Right atrium auricular region (tissue), 2 donors: ENCODE measurements at places on chromosomes 16 and 17. TPM values are rescaled to one million over a fixed set of nuclear protein-coding genes. Genes with fewer than 3 reads are reported as not detected.

GRCh38 chr17:27993723-27994310 is 48.7 kb upstream of the NLK start:
- no peaks in the 10 kb centered on the region for H3K4me1 ChIP-seq
- no peak overlapping the region for H3K27ac ChIP-seq
- H3K36me3 ChIP-seq, result no peaks in the 10 kb centered on the region
- DNase-seq, result no peak
- no peak overlapping the region for H3K4me3 ChIP-seq
- no peaks in the 10 kb centered on the region for H3K27me3 ChIP-seq

GRCh38 chr17:48592057-48592514 is 1.5 kb downstream of the HOXB5 start:
- no peak for DNase-seq
- H3K27me3 ChIP-seq, result peaks cover 53% of the 10 kb centered on the region
- H3K4me3 ChIP-seq, result peak overlapping the region; percentile 37

DNA sequence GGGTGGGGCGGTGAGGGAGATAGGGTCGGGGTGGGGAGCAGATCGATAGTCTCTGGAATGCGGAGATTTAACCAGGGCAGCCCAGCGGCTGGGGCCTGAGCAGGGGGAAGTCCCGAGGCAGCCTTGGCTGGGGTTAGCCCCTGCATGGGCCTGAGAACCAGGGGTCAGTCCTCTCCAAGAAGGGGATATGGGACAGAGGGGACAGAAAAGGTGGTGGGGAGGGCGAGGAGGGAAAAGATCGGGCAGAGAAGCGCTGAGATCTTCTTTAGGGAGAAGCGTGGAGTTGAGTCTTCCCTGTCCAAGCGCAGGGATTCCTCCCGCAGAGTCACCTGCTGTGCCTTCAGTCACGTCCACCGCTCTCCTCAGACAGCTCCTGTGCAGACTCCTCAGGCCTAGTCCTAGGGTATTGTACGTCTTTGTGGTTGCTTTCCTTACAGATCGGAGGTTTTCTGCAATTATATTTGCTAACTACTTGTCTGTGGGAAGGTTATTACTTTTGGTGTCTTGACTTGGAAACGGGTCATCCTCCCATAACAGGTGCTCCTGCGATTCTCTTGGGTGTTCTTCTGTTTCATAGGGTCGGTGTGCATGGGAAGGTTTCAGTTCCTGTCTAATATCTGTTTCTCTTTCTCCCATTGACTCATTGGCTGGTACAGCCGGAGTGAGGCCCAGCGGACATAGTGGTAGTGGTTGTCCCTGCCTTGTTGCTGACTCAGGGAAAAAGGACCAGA is 952 bp downstream of the CD300A start:
- H3K27me3 ChIP-seq, result no peaks in the 10 kb centered on the region
- no peaks in the 10 kb centered on the region for H3K36me3 ChIP-seq
- H3K27ac ChIP-seq, result no peak overlapping the region
- DNase-seq, result no peak
- H3K4me1 ChIP-seq, result peaks cover 4% of the 10 kb centered on the region

Gene KCNH6
- total RNA-seq, result not detected

Gene EIF1
- 390 TPM for total RNA-seq

- no peak overlapping the region for H3K27ac ChIP-seq
- DNase-seq, result peak; percentile 60
- H3K4me1 ChIP-seq, result no peaks in the 10 kb centered on the region
- no peak overlapping the region for H3K4me3 ChIP-seq
- H3K27me3 ChIP-seq, result no peaks in the 10 kb centered on the region
Observed at GRCh38 chr16:28317040-28317880, 24.9 kb downstream of the SBK1 start.

DNA sequence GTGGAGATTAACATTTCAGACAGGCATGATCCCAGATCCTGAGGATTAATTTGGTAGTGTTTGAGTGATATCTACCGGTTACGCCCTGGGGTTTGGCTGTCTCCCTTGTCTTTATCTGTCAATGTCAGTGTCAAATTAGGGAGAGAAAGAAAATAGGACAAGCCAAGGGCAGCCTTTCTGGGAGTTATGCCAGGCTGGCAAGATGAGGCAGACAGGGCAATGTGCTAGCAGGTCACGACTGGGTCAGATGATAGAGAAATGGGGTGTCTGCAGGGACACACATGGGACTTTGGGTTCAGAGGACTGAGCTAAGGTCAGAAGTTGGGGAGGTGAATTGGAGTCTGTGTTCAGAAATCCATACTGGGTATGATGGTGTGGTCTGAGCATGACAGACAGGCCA is 27.4 kb upstream of the LYRM9 start:
- H3K36me3 ChIP-seq, result no peaks in the 10 kb centered on the region
- H3K4me3 ChIP-seq, result no peak overlapping the region
- H3K27me3 ChIP-seq, result no peaks in the 10 kb centered on the region

Gene GP2
- not detected for total RNA-seq

Gene TCAP
- total RNA-seq, result 3,380 TPM

- H3K27me3 ChIP-seq, result no peaks in the 10 kb centered on the region
- peak; percentile 97 for DNase-seq
- H3K4me3 ChIP-seq, result peak overlapping the region; percentile 73
- H3K36me3 ChIP-seq, result no peaks in the 10 kb centered on the region
Observed at GRCh38 chr17:7841396-7841914, 7.4 kb downstream of the KDM6B start.

GRCh38 chr16:68200088-68200783 is 35.7 kb downstream of the ESRP2 start:
- H3K27ac ChIP-seq, result no peak overlapping the region
- H3K36me3 ChIP-seq, result no peaks in the 10 kb centered on the region
- H3K4me3 ChIP-seq, result no peak overlapping the region
- no peaks in the 10 kb centered on the region for H3K27me3 ChIP-seq
- no peaks in the 10 kb centered on the region for H3K4me1 ChIP-seq

Gene PITPNM3
- total RNA-seq, result 1.2 TPM

- H3K4me3 ChIP-seq, result no peak overlapping the region
- peak overlapping the region; percentile 65 for H3K27ac ChIP-seq
- H3K4me1 ChIP-seq, result no peaks in the 10 kb centered on the region
- H3K27me3 ChIP-seq, result no peaks in the 10 kb centered on the region
Observed at GRCh38 chr17:8365143-8365542, 11.4 kb downstream of the KRABD2 start.

Gene LIG3
- total RNA-seq, result 12.0 TPM

Gene PPP1R27
- total RNA-seq, result not detected

Gene UTS2R
- 0.44 TPM for total RNA-seq

- no peak overlapping the region for H3K27ac ChIP-seq
- no peaks in the 10 kb centered on the region for H3K36me3 ChIP-seq
- no peak overlapping the region for H3K4me3 ChIP-seq
- H3K27me3 ChIP-seq, result no peaks in the 10 kb centered on the region
- DNase-seq, result no peak
Observed at GRCh38 chr17:34076743-34077631, 178.1 kb upstream of the CCL2 start.

Gene RAB11FIP4
- total RNA-seq, result 7.2 TPM

DNA sequence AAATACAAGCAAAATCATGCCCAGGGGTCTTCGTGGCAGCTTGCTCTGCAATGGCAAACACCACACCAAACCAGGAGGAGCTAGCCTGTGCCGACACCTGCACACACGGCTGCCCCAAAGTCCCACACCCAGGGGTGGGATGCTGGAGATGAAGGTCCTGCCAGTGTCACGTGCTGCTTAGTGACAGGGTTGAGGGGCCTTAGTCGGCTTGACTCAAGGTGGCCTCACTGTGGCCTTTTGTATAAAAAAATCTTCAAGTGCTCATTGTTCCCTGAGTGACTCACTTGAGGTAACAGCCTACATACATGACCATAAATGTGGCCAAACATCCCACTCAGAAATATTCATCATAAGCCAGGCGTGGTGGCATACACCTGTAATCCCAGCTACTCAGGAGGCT is 7.3 kb downstream of the TRIM65 start:
- H3K4me3 ChIP-seq, result no peak overlapping the region
- no peaks in the 10 kb centered on the region for H3K4me1 ChIP-seq
- H3K36me3 ChIP-seq, result peaks cover 21% of the 10 kb centered on the region

GRCh38 chr16:86229866-86230656 is 280.3 kb upstream of the FOXF1 start:
- DNase-seq, result no peak
- H3K36me3 ChIP-seq, result no peaks in the 10 kb centered on the region
- H3K27me3 ChIP-seq, result no peaks in the 10 kb centered on the region
- H3K27ac ChIP-seq, result no peak overlapping the region
- no peaks in the 10 kb centered on the region for H3K4me1 ChIP-seq

Gene ENPP7
- not detected for total RNA-seq

Gene RASL10B
- 61.9 TPM for total RNA-seq

Gene CCT6B
- total RNA-seq, result 1.9 TPM

GRCh38 chr17:40093005-40093579 is 7.3 kb downstream of the NR1D1 start:
- no peak for DNase-seq
- peak overlapping the region; percentile 98 for H3K27ac ChIP-seq
- no peaks in the 10 kb centered on the region for H3K4me1 ChIP-seq
- peaks cover 72% of the 10 kb centered on the region for H3K36me3 ChIP-seq
- H3K27me3 ChIP-seq, result no peaks in the 10 kb centered on the region
- no peak overlapping the region for H3K4me3 ChIP-seq

DNA sequence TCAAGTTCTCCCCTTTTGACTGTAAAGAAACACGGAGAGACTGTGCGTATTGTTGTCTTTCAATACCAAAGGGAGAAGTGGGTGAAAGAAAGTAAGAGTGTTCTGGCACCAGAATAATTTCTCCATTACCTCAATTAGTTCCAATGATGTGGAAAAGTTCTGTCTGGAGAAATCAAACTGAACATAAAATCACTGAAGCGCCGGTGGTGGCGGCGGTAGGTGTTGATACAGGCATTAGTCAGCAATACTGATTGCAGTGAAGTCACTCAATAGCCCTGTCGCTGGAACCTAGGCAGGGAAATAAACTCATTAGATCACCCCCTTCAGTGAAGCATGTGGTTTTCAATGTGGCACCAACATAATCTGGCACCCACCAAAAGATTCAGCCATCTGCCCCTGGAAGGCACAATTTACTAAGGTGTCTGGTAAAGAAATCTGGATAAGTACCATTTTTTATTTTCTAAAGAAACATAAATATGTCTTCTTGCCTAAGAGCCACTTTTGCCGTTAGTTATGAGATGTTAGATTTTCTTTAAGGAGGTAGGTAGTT is 274.2 kb upstream of the SOX9 start:
- H3K36me3 ChIP-seq, result no peaks in the 10 kb centered on the region
- H3K4me3 ChIP-seq, result no peak overlapping the region
- H3K4me1 ChIP-seq, result no peaks in the 10 kb centered on the region

- peak within 1 kb of the TSS; percentile 78 for H3K27ac ChIP-seq
- DNase-seq, result peak; percentile 72
- H3K27me3 ChIP-seq, result no peaks in the 10 kb centered on the region
- H3K4me1 ChIP-seq, result no peaks in the 10 kb centered on the region
Observed at GRCh38 chr17:78979780-78980623, at the start of gene LGALS3BP. TSS of gene LGALS3BP (minus strand) at chr17:78979923. CDS start at chr17:78977191, 2,732 bp downstream.

DNA sequence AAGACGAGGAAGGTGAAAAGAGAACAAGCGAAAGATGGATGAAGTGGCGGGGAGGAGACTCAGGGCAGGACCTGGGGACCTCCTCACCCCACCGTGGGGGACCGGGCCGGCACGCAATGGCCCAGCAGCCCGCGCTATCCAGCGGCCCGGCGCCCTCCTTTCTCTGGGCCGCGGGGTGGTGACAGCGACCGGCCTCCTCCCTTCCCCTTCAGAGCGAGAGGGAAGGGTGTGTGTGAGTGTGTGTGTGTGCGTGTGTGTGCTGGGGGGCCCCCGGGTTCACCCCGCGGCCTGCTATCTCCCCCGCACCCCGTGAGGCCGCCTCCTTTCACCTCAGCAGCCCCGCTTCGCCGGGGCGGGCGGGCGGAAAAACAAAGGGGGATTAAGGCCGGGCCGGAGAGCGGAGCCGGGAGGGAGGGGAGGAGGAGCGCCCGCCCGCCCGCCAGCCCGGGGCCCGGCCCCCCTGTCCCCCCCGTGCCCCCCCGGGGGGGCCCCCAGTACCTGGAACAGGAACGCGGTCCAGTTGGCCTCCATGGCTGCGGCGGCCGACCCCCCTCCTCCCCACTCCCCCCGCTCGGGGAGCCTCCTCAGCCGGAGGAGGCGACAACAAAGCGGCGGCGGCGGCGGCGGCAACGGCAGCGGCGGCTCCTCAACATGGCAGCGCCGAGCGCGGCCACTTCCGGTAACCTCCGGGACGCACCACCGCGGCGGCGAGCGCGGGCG is at the start of gene VEZF1:
Gene VEZF1, minus strand, starts transcription at position 674 of the 720 bp plus-strand sequence. Its CDS starts 143 bp downstream, at position 531.
- H3K36me3 ChIP-seq, result no peaks in the 10 kb centered on the region
- H3K27me3 ChIP-seq, result no peaks in the 10 kb centered on the region
- no peaks in the 10 kb centered on the region for H3K4me1 ChIP-seq
- peak within 1 kb of the TSS; percentile 87 for H3K4me3 ChIP-seq

- no peaks in the 10 kb centered on the region for H3K4me1 ChIP-seq
- H3K36me3 ChIP-seq, result no peaks in the 10 kb centered on the region
- DNase-seq, result no peak
Observed at GRCh38 chr16:83878838-83879237, 20.1 kb upstream of the MLYCD start.

GRCh38 chr17:60451071-60451470 is 28.8 kb downstream of the CHCT1 start:
- DNase-seq, result no peak
- no peak overlapping the region for H3K27ac ChIP-seq
- H3K4me3 ChIP-seq, result no peak overlapping the region
- no peaks in the 10 kb centered on the region for H3K4me1 ChIP-seq
- peaks cover 72% of the 10 kb centered on the region for H3K36me3 ChIP-seq

Gene C17orf100
- total RNA-seq, result 0.63 TPM

GRCh38 chr16:4908854-4909401 is 28.0 kb downstream of the PPL start:
- H3K27ac ChIP-seq, result no peak overlapping the region
- no peak overlapping the region for H3K4me3 ChIP-seq
- H3K27me3 ChIP-seq, result no peaks in the 10 kb centered on the region

Gene CLEC10A
- total RNA-seq, result 3.6 TPM

DNA sequence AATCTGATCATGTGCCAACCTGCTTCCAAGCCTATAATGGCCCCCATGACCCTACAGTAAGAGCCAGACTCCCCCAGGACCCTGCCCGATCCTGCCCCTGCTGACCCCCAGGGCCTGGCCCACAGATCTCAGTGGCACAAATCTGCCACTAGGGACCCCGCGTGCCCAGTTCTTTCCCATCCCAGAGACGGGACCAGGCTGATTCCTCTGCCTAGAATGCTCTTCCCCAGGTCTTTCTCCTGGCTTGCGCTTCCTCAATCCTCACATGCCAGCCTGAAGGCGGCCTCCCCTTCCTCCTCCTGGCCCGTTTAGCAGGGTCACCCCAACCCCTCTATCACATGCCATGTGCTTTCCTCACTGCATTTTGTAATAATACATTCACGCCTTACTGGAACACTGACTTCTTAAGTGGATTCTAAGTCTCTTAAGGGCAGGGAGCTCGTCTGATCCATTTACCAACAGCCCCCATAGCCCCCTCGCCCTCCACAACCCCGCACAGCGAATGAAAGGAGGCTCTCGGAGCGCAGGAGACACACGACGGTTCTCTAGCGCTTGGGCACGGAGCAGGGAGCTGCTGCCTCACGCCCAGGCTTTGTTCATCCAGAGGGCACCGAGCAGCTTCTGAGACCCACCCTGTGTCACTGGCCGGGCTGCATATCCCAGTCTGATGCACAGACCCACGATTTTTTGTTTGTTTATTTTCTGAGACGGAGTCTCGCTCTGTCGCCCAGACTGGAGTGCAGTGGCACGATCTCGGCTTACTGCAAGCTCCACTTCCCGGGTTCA is 1.2 kb downstream of the TRIM65 start:
- H3K4me1 ChIP-seq, result no peaks in the 10 kb centered on the region
- peak overlapping the region; percentile 91 for H3K27ac ChIP-seq
- DNase-seq, result no peak
- no peaks in the 10 kb centered on the region for H3K27me3 ChIP-seq
- H3K36me3 ChIP-seq, result peaks cover 45% of the 10 kb centered on the region
- H3K4me3 ChIP-seq, result peak overlapping the region; percentile 63

Gene CLDN7
- total RNA-seq, result not detected
